ENCODE measurements at places on chromosomes 2 and 18.

DNA sequence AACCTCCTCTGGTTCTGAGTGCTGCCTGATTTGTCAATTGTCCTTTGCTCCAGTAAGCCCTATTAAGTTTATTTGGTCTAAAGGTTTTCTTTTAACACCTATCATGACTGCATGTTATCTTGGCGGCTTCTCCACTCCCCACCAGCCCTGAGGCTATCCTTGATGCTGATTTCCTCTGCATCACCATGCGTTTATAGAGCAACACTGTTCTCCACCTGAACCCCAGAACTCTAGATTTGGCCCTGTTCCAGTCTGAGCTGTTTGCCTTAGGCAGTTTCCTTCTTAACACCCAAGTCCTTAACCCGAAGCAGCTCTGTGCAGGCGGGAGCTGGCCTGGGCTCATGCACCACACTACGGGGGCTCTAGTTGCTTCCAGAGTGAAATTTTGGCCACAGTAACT, 98.2 kb upstream of the NPAS2 start:
- DNase-seq, result no peak

DNA sequence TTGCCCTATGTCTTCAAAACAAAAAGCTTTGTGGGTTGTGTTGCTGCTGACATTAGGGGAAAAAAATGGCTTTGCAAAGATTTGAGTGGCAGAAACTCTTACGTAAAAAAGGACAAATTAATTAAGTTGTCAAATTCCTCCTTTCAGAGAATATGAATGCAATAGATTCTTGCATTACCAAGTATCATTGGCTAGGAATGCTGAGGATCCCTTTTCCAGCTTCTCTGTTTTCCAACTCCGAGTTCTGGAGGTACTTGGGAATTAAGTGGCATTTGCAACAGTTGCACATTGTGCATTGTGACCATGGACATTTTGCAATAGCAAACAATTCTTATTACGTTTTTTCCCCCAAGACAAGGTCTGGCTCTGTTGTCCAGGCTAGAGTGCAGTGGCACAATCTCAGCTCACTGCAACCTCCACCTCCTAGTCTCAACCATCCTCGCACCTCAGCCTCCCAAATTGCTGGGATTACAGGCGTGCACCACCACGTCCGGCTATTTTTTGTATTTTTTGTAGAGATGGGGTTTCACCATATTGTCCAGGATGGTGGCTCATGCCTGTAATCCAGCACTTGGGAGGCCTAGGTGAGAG, 29.9 kb upstream of the PPP1CB start:
- no peak for DNase-seq

DNA sequence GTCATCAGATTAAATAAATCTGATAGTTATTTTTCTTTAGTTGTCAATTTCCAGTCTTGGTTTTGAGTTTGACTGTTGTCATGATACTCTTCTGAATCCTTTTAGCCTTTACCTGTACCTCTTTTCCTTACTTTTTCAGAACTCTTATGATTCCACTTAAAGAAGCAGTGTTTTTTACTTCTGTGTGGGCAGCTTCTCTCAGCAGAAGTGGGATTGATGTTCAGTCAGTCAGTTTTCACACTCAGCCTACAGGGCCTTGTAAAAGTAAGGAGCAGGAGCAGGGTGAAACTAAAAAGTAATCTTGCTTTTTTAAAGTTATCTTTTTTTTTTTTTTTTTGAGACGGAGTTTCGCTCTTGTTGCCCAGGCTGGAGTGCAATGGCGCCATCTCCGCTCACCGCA, 75.1 kb downstream of the HAUS1 start:
- no peak for DNase-seq

DNA sequence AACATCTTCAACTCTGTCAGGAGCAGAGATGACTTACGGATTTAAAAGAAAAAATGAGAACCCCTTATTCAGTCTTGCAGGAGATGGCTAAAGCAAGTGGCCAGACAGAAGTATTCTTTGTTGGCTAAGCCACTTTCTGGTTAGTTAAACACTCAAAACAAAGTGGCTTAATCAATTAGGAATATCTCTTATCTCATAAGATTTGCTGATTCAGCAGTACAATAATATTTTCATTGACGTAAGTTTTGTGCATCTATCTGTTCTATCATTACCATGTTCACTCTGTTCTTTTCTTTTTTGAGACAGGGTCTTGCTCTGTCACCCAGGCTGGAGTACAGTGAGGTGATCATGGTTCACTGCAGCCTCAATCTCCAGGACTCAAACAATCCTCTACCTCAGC, 342.0 kb downstream of the EN1 start:
- no peak for DNase-seq

GRCh38 chr2:133955169-133955568, 298.7 kb upstream of the MGAT5 start:
- DNase-seq, result no peak

- DNase-seq, result peak; percentile 29
Measured at GRCh38 chr18:54873884-54874255, 45.6 kb downstream of the RAB27B start.

- DNase-seq, result no peak
Measured at GRCh38 chr2:44679990-44680389, 261.5 kb upstream of the SIX3 start.

- no peak for DNase-seq
Measured at GRCh38 chr2:109648041-109648527, 33.9 kb downstream of the SOWAHC start.

DNA sequence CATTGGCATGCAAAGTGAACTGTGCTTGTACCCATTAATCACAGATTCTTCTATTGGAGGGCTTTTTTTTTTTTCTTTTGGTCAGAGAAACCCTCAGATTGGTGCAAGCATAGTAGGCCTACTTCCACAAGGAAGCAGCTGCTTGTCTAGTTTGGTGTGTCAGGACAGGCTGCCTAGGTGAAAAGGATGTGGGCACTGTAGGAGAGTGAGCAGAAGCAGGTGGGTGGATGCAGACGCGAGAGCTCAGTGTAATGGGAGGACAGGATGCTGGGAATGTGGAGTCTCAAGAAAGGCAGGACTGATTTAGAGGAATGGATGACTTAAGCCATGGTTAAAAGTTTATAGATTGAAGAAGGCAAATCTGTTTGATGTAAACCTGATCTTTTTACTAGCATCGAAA, 3.1 kb downstream of the ELP2 start:
- no peak for DNase-seq

GRCh38 chr2:241234962-241235740, 46.7 kb downstream of the ANO7 start:
- no peak for DNase-seq

GRCh38 chr2:51025906-51026555, 5.9 kb downstream of the NRXN1 start:
- no peak for DNase-seq

- DNase-seq, result no peak
Measured at GRCh38 chr18:73478191-73478590, 610.4 kb upstream of the NETO1 start.

GRCh38 chr2:129892360-129892759, 87.1 kb upstream of the RAB6C start:
- DNase-seq, result no peak

- no peak for DNase-seq
Measured at GRCh38 chr2:211077216-211077767, 520.9 kb downstream of the CPS1 start.

- DNase-seq, result no peak
Measured at GRCh38 chr2:3526871-3527270, 7.5 kb upstream of the ADI1 start.

DNA sequence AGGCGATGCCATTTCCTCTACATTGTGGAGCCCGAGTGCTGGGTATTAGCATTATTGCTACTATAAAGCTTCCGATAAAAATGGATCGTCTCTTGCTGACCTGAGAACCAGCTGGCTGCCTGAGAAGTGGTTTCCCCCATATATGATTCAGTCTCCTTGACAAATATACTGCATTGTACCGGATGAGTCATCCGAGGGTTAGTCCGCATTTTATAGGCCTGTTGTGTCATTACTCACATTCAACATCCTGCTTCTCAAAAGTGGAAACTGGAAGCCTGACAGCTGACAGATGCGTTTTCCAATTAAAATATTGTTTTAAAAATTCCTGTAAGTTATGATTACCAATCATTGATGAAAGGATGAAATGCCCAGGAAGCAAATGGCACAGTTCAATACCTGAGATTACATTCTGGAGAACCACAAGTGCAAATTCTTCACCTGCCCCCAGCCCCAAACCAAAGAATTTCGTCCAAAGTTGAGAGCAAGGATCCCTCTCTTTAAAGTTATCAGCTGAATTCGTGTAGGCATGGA, 65.7 kb downstream of the SPRED2 start:
- peak; percentile 68 for DNase-seq

- DNase-seq, result no peak
Measured at GRCh38 chr2:49262801-49263560, 108.7 kb upstream of the FSHR start.

DNA sequence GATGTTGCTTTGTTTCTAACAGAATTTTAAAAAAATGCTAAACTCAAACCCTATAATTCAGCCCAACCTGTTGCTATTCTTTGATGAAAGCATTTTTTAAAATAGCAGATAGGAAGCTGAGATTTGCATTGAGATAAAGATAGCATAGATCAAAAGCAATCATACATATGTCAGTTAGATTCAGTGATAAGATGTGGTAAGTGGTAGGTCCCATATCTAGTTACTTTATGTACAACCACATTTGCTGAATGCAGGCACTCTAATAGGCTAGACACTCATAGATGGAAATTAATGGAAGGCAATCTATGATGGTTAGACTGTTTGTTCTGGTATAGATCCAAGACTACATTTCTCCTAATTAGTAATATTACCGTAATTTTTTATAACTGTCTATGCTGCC, 27.2 kb upstream of the C1D start:
- no peak for DNase-seq

DNA sequence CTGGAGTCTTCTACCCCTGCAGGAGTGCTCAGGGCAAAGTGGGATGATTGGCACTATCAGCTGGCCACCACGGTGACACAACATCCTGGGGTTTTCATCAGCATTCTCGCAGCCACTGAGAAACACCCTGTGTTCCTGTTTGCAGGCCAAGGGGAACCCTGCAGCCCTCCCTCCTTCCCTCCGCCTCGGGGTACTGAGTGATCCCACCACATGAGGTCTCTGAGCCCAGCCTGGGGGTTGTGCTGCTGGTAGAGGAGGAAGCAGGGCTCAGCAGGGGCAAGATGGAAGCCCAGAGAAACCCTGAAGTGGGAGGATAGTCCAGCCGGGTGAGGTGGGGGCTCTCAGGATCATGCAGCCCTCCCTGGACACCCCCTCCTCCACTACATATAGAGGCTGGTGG, at the start of gene OXER1:
Gene OXER1 (minus strand): TSS at position 40 of the 400 bp plus-strand sequence. CDS start 73 bp downstream, outside the sequence.
- no peak for DNase-seq

GRCh38 chr2:237922641-237923361, 44.0 kb upstream of the UBE2F start:
- no peak for DNase-seq

GRCh38 chr18:57854726-57855125, 51.6 kb upstream of the ATP8B1 start:
- DNase-seq, result no peak

- DNase-seq, result no peak
Measured at GRCh38 chr18:48294899-48295585, 114.1 kb downstream of the ZBTB7C start.

- peak; percentile 47 for DNase-seq
Measured at GRCh38 chr2:112031473-112032223, 23.4 kb upstream of the TMEM87B start.

DNA sequence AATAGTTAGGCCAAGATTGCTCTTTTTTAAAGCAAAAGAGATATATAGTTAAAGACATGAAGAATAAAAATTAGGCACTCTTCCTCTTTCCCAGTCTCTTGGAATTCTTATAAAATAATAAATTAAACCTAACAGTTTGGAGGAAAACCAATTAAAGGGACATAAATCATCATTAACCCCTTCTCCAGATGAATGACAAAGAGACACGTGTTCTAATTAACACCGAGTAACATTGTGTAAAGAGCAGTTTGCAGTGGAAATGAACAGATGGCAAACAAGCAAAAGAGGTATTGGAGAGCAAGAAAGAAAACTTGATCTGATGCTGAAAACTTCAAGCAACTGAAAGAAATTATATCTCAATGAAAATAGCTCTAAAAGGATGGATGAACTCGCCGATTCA, 48.4 kb downstream of the BCL2 start:
- no peak for DNase-seq

DNA sequence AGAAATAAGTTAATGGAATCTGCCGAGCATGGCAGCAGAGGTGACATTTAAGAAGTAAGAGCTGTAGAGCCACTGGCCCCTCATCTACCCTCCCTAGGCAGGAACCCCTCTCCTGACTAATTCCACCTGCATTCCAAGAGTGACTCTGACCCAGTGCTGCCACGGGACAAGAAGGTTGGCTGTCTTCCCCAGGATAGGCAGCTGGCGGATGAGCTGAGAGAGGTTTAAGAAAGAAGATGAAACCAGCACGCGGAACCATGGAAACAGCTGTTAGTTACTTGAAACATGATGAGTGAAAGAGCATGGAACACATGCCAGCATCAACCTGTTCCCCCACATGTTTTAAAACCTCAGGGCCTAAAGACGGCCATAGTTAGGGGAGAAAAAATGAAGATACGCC, 74.1 kb downstream of the RND3 start:
- no peak for DNase-seq

All from HAP-1 (cell line).